ENCODE measurements at places on chromosomes 11 and 22. TPM values are rescaled to one million over a fixed set of nuclear protein-coding genes. Genes with fewer than 3 reads are reported as not detected.

The SLC22A6 gene
- not detected for total RNA-seq

The TUB gene
- total RNA-seq = 19.2 TPM

GRCh38 chr11:21582791-21583190, 610.1 kb upstream of the ANO5 start:
- no peaks in the 10 kb centered on the region for H3K27me3 ChIP-seq
- H3K27ac ChIP-seq = no peak overlapping the region
- no peaks in the 10 kb centered on the region for H3K36me3 ChIP-seq
- DNase-seq = no peak
- no peaks in the 10 kb centered on the region for H3K4me1 ChIP-seq
- H3K4me3 ChIP-seq = no peak overlapping the region

GRCh38 chr11:116688202-116688540, 84.6 kb downstream of the BUD13 start:
- H3K27ac ChIP-seq = no peak overlapping the region
- no peak overlapping the region for H3K4me3 ChIP-seq
- DNase-seq = no peak

The NPTXR gene
- total RNA-seq = 1.5 TPM

DNA sequence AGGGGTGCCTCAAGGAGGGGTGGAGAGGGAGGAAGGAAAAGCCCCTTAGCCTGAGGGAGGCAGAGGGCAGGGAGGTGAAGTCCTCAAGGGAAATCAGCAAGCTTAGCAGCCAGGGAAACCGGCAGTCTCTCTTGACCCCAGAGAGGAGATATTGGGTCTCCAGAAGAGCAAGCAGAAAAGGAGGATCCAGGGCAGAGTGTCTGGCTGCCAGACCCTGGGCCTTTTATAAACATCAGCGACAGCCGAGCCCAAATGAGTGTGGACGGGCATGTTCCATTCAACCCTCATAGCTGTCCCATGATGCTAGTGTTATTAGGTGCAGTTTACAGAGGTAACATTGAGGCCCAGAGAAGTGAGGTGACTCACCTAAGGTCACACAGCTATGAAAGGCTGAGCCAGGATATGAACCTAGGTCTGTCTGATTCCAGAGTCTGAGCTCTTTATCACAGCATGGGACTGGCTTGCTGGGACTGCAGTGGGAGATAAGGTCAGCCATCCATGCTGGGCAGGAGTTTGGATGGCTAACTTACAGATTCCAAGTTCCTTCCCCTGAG, 9.3 kb downstream of the PRDM11 start:
- H3K36me3 ChIP-seq = no peaks in the 10 kb centered on the region
- no peak overlapping the region for H3K4me3 ChIP-seq
- no peaks in the 10 kb centered on the region for H3K27me3 ChIP-seq

DNA sequence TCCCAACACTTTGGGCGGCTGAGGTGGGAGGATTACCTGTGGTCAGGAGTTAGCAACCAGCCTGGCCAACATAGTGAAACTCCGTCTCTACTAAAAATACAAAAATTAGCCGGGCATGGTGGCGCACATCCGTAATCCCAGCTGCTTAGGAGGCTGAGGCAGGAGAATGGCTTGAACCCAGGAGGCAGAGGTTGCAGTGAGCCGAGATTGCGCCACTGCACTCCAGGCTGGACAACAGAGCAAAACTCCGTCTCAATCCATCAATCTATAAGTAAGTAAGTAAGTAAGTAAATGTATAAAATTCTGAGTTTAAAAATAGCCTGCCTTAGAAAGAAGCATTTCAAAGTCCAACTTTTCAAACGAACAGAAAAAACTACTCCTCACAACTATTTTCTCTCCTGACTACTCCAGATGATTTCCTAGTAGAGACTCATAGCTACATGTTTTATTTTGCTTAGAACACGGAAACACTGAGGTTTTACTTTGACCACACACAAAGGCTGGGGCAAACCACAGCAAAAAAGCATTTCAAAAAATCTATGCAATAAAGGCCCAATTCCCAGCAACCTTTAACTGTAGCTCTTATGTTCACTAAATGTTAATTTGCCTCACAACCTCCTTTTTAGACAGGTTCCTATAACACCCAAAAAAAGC, 16.3 kb downstream of the SPTY2D1 start:
- H3K4me3 ChIP-seq = peak overlapping the region; percentile 21
- peak overlapping the region; percentile 88 for H3K27ac ChIP-seq
- H3K36me3 ChIP-seq = peaks cover 18% of the 10 kb centered on the region
- peaks cover 13% of the 10 kb centered on the region for H3K4me1 ChIP-seq

- H3K27ac ChIP-seq = no peak within 1 kb of the TSS
- peaks cover 18% of the 10 kb centered on the region for H3K27me3 ChIP-seq
- H3K36me3 ChIP-seq = no peaks in the 10 kb centered on the region
- peaks cover 18% of the 10 kb centered on the region for H3K4me1 ChIP-seq
- H3K4me3 ChIP-seq = peak within 1 kb of the TSS; percentile 64
- DNase-seq = peak; percentile 89
Measured at GRCh38 chr11:15073361-15074205, at the start of gene CALCB. Gene CALCB, plus strand, starts transcription at chr11:15073593. Its CDS starts 1,126 bp downstream, at chr11:15074719.

- H3K4me1 ChIP-seq = no peaks in the 10 kb centered on the region
- H3K27me3 ChIP-seq = no peaks in the 10 kb centered on the region
Measured at GRCh38 chr11:8225589-8226036, 38.1 kb downstream of the LMO1 start.

The GGT5 gene
- 7.2 TPM for total RNA-seq

DNA sequence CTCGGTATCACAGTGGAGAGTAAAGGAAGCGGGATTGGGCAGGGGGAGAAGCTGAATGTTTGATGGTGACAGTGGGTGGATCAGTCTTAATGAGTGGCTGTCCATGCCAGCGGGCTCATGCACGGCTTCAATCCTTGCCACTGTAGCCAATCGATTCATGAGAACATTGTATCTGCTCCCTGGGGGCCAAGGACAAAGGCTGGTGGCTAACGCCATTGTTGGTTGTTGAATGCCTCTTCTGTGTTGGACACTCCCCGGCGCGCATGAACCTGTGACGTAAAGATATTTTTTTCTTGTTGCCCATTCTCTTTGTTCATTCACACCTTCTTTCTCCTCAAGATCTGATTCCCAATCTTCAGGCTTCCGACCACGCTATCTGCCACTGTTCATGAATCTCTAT, 20.9 kb upstream of the ATXN10 start:
- no peaks in the 10 kb centered on the region for H3K4me1 ChIP-seq
- H3K27me3 ChIP-seq = no peaks in the 10 kb centered on the region
- DNase-seq = no peak
- no peak overlapping the region for H3K4me3 ChIP-seq
- H3K36me3 ChIP-seq = no peaks in the 10 kb centered on the region

DNA sequence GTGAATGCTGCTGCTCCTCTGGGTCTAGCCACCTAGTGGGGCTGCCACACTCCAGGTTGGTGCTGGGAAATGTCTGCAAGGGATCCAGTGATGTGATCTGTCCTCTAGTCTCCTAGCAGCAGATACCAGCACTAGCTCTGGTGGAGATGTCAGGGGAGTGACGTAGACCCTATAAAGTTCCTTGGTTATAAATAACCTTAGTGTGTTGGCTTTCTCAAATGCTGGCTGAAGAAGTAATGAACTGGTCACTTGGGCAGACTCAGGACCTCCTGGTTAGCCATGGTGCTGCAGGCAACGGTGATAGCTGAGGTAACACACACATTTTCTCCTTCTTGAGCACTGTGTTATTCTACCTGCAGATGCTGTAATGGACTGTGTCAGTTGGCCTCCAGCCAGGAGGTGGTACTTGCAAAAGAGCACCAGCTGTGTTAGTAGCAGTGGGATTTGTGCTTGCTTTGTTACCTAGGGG, 35.5 kb downstream of the BBOX1 start:
- no peaks in the 10 kb centered on the region for H3K4me1 ChIP-seq
- H3K27ac ChIP-seq = no peak overlapping the region
- no peaks in the 10 kb centered on the region for H3K36me3 ChIP-seq

- no peaks in the 10 kb centered on the region for H3K27me3 ChIP-seq
- DNase-seq = peak; percentile 55
- H3K27ac ChIP-seq = no peak overlapping the region
Measured at GRCh38 chr11:58958500-58958899, 19.2 kb downstream of the GLYATL1 start.

- peak; percentile 84 for DNase-seq
- H3K27me3 ChIP-seq = no peaks in the 10 kb centered on the region
- peaks cover 30% of the 10 kb centered on the region for H3K4me1 ChIP-seq
- H3K36me3 ChIP-seq = peaks cover 29% of the 10 kb centered on the region
- H3K4me3 ChIP-seq = peak overlapping the region; percentile 91
Measured at GRCh38 chr11:10809373-10810160, 841 bp upstream of the EIF4G2 start.

The ACRV1 gene
- not detected for total RNA-seq

The TH gene
- under 0.01 TPM for total RNA-seq

- H3K4me3 ChIP-seq = no peak overlapping the region
- no peak for DNase-seq
- no peaks in the 10 kb centered on the region for H3K36me3 ChIP-seq
- peaks cover 9% of the 10 kb centered on the region for H3K27me3 ChIP-seq
Measured at GRCh38 chr22:29148036-29148435, 57.7 kb upstream of the EMID1 start.

DNA sequence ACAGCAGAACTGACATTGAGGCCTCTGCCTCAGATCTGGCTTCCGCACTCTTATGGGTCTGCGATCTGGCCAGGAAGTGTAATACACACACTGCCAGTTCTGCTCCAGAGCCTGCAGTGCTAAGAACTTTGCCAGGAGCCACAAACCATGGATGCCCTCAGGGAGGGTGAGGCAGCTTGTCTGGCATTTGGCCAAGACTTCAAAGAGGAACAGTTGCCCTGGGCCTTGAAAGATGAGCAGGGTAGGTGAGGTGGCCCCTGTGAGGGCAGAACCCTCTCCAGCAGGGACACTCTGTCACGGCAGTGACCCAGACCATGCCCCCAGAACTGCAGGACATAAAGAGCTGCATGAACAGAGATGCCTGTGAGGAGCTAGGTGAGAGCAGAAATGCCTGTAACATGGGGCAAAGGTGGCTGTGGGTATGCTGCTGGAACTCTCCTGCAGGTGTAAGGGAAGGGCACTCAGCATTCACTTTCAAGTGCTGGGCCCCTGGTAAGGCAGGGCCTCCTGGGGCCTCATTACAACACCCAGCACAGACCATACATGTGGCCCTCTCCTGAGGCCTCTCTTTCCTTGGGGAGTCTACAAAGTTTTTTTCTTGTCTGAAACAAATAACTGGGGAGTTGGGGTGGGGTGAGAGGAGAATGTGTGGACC, 47.3 kb downstream of the NEU3 start:
- H3K36me3 ChIP-seq = no peaks in the 10 kb centered on the region
- no peak overlapping the region for H3K27ac ChIP-seq
- DNase-seq = no peak
- H3K4me3 ChIP-seq = no peak overlapping the region
- H3K27me3 ChIP-seq = no peaks in the 10 kb centered on the region

The IFITM1 gene
- total RNA-seq = 48.6 TPM

DNA sequence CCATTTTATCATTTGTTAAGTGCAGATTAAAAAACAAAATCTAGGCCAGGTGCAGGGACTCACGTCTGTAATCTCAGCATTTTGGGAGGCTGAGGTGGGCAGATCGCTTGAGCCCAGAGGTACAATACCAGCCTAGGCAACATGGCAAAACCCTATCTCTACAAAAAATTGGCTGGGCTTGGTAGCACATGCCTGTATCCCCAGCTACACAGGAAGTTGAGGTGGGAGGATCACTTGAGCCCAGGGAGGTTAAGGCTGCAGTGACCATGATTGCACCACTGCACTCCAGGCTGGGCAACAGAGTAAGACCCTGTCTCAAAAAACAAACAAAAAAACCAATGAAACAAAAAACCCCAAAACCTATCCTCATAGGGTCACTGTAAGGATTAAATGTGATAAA, 32.9 kb downstream of the HIRA start:
- no peak overlapping the region for H3K27ac ChIP-seq
- no peak for DNase-seq
- peaks cover 56% of the 10 kb centered on the region for H3K36me3 ChIP-seq
- H3K27me3 ChIP-seq = no peaks in the 10 kb centered on the region
- no peaks in the 10 kb centered on the region for H3K4me1 ChIP-seq

GRCh38 chr22:27389727-27390075, 411.9 kb downstream of the MN1 start:
- no peak for DNase-seq
- H3K36me3 ChIP-seq = no peaks in the 10 kb centered on the region
- no peak overlapping the region for H3K4me3 ChIP-seq
- H3K27me3 ChIP-seq = peaks cover 23% of the 10 kb centered on the region

The GGTLC2 gene
- total RNA-seq = not detected

DNA sequence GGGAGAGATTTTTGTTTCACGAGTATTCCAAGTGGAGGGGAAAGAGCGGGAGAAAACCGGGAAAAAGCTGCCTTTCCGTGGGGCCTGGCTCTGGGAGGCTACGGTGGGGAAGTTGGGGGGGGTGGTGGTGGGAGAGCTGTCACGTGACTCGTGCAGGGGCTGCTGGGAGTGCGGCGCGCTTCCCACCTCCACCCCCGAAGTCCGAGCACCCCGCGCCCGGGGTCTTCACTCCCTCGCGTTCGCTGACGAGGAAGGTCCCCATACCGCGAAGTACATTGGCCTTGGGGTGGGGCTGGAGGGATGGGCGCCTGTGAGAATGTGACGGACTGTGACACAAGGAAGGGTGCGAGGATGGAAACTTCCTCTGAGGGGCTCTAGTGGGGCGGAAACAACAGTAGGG, at the start of gene TEX12:
Gene TEX12, plus strand, starts transcription at position 228 of the 400 bp plus-strand sequence. CDS start 1,897 bp downstream, outside the sequence.
- H3K4me3 ChIP-seq = no peak within 1 kb of the TSS
- no peaks in the 10 kb centered on the region for H3K36me3 ChIP-seq
- H3K27ac ChIP-seq = peak within 1 kb of the TSS; percentile 52
- DNase-seq = no peak

The DNAJB7 gene
- total RNA-seq = not detected

- no peaks in the 10 kb centered on the region for H3K36me3 ChIP-seq
- peaks cover 34% of the 10 kb centered on the region for H3K4me1 ChIP-seq
- no peaks in the 10 kb centered on the region for H3K27me3 ChIP-seq
- H3K4me3 ChIP-seq = no peak overlapping the region
- no peak for DNase-seq
Measured at GRCh38 chr11:130581646-130582045, 133.2 kb downstream of the ADAMTS15 start.

GRCh38 chr22:28232204-28232603, 313.1 kb upstream of the PITPNB start:
- no peak for DNase-seq
- H3K4me3 ChIP-seq = no peak overlapping the region
- no peak overlapping the region for H3K27ac ChIP-seq
